Coronary artery (tissue), 2 donors: ENCODE measurements at places on chromosomes 1 and 21.

GRCh38 chr1:11280719-11281376 is 7.8 kb downstream of the UBIAD1 start:
- DNase-seq: no peak

DNA sequence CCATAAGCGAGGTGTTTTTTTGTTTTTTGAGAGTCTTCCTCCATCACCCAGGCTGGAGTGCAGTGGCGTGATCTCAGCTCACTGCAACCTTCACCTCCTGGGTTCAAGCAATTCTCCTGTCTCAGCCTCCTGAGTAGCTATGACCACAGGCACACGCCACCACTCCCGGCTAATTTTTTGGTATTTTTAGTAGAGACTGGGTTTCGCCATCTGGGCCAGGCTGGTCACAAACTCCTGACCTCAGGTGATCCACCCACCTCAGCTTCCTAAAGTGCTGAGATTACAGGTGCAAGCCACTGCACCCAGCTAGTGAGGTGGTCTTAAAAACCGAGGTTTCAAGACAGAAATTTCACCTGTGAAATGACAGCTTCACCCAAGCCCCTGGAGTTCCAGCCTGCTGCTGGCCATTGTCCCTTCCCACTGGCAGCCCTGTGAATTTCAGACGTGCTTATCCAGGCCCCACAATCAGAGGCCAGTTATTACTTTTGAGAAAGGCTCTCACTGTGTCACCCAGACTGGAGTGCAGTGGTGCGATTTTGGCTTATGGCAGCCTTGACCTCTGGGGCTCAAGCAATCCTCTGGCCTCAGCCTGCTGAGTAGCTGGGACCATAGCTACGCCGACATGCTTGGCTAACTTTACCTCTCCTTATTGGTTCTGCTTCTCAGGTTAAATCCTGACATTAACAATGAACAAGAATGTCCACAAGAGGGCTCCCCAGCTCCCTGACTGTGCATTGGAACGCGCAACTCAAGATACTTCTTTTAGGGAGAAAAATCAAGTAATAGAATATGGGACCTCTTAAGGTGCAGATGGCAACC is 19.4 kb downstream of the ENO1 start:
- no peak for DNase-seq

GRCh38 chr1:61287014-61287413 is 204.7 kb downstream of the NFIA start:
- DNase-seq: no peak

GRCh38 chr1:98478121-98478520 is 183.4 kb upstream of the SNX7 start:
- no peak for DNase-seq

DNA sequence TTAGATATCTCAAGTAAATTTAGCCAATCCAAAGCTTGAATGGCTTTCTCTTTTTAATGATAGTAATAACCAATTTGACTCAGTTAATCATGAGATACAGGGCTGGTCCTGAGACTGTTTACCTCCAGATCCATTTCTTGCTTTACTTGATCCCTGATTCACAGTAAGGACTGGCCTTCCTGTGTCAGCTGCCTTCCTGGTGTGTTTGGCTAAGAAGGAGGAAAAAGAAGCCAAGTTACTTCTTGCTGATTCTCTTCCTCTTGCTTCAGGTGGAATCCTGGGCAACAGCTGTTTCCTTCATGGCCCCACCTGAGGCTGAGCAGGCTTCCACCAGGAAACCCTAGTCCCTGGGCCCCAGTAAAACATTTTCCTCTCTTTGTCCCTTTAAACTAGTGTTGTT is 14.6 kb upstream of the RC3H1 start:
- DNase-seq: no peak

GRCh38 chr1:115056395-115056798 is 26.8 kb downstream of the TSHB start:
- no peak for DNase-seq

DNA sequence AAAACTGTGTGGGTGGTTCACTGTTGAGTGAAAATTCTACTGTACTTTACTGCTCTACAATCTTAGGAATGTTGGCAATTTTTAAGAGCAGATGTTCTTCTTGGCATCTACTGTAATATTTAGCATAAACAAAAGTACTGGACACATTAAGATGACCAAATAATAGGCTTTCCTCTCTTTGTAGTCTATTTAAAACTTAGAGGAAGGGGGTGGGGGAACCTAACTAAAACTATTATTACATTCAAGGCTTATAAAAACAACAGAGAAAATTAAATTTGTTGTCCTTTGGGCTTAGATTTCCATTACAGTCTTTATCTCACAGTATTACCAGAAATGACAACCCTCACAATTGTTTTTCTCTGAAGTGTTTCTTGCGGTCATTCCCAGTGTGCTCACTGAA is 181.2 kb downstream of the PLPPR4 start:
- DNase-seq: no peak

DNA sequence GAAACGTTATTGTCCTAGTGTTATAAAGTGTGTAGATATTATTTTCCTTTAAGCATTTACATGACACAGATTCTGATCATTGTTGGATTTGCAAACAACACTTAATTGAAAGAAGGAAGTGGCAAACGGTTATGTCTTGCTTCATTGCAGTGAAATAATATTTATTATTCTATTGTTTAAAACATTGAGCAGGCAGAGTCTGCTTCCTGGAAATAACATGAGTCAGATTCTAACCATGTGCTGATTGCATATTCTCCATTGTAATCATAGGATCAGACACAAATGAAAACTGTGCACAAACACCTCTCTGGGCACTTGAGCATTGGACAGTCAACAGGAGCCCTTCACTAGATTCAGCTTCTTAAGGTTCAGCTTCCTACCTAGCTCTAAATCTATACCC is 46.8 kb upstream of the USP25 start:
- DNase-seq: no peak
